ENCODE measurements at places on chromosomes 2 and 18. TPM values are rescaled to one million over a fixed set of nuclear protein-coding genes. Genes with fewer than 3 reads are reported as not detected.

The RASGRP3 gene
- polyA plus RNA-seq = 34.7 TPM

The MYO5B gene
- 1.0 TPM for polyA plus RNA-seq

The FSIP2 gene
- 3.0 TPM for polyA plus RNA-seq

The QPCT gene
- polyA plus RNA-seq = 9.2 TPM

The RGPD8 gene
- 4.5 TPM for polyA plus RNA-seq

The ESPNL gene
- polyA plus RNA-seq = 1.4 TPM

The MC2R gene
- polyA plus RNA-seq = not detected

The AMER3 gene
- 0.04 TPM for polyA plus RNA-seq
